ENCODE measurements at places on chromosomes 2 and 18. TPM values are rescaled to one million over a fixed set of nuclear protein-coding genes. Genes with fewer than 3 reads are reported as not detected.

GRCh38 chr2:186737732-186738508 is 44.1 kb downstream of the FAM171B start:
- no peak for DNase-seq

DNA sequence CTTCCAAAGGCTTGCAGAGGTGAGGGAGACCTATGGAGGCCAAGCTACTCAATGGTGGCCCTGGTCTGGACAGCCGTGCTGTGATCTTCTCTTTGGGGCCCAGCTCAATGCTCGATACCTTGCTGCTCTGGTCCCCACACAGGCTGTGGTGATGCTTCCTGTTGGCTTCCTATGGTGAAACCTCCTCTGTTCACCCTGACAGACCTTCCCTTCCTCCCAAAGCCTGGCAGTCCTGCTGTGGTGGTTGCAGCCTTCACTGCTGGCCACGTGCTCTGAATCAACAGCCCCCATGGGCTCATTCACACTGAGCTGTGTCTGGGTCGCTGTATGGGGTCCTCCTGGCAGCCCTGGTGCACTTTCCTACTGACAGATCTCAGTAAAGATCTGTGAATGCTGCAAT is 31.0 kb upstream of the GALR1 start:
- DNase-seq, result no peak

- DNase-seq, result no peak
Observed at GRCh38 chr2:241095594-241096290, 6.3 kb downstream of the MTERF4 start.

- DNase-seq, result no peak
Observed at GRCh38 chr2:72951303-72952095, 34.2 kb downstream of the EMX1 start.

DNA sequence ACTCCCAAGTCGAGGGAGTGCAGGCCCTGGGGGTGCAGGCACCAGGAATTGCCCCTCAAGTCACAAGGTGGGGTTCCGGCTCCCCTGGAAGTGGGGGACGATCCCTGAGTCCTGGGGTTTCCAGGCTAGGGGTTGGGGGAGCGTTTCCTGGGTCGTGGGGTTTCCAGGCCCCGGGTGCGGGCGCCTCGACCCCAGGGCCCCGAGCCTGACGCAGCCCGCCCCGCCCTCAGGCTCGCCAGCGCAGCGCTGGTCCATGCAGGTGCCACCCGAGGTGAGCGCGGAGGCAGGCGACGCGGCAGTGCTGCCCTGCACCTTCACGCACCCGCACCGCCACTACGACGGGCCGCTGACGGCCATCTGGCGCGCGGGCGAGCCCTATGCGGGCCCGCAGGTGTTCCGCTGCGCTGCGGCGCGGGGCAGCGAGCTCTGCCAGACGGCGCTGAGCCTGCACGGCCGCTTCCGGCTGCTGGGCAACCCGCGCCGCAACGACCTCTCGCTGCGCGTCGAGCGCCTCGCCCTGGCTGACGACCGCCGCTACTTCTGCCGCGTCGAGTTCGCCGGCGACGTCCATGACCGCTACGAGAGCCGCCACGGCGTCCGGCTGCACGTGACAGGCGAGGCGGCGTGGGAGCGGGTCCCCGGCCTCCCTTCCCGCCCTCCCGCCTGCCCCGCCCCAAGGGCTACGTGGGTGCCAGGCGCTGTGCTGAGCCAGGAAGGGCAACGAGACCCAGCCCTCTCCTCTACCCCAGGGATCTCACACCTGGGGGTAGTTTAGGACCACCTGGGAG is 12.0 kb downstream of the SIGLEC15 start:
- no peak for DNase-seq

DNA sequence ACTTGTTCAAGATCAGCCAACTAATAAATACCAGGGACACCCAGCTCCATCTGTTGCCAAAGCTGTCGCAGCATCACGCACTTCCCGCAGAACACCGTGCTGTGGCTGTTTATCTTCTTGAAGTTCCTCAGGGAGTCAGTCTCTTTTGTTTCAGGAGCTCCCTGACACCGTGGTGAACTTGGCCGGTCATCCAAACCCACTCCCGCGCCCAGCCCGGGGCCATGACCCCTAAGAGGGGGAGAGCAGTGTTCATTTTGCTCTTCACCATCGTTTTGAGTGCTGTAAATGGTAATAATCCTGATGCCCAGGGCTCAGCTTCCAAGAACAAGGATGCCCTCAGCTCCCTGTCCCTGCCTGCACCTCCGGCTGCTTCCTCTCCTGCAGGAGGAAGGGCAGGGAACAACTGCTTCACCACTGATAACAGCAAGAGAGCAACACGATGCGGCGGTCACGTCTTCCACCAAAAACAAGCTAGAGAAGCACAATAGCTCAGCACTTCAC is 131.4 kb downstream of the SEPTIN10 start:
- DNase-seq, result peak; percentile 19

GRCh38 chr2:218964041-218964771 is 4.7 kb downstream of the CDK5R2 start:
- DNase-seq, result no peak

DTNA gene
- total RNA-seq, result 76.2 TPM

DCDC2C gene
- total RNA-seq, result 5.9 TPM

SIX3 gene
- total RNA-seq, result not detected

CDKL4 gene
- total RNA-seq, result not detected

SULT1C4 gene
- total RNA-seq, result 2.2 TPM

SERPINB13 gene
- 0.57 TPM for total RNA-seq
